ENCODE measurements at places on chromosomes 11 and 22. TPM values are rescaled to one million over a fixed set of nuclear protein-coding genes. Genes with fewer than 3 reads are reported as not detected.
A peak's percentile ranks its signal among the peaks of the same experiment; 100 is the strongest.

The ZNF280B gene
- 2.3 TPM for polyA plus RNA-seq

The AKIP1 gene
- 15.0 TPM for polyA plus RNA-seq

The SPTY2D1 gene
- 16.5 TPM for polyA plus RNA-seq

The PRAME gene
- polyA plus RNA-seq, result not detected

GRCh38 chr11:34671946-34672345 is 51.1 kb downstream of the EHF start:
- H3K27me3 ChIP-seq, result no peaks in the 10 kb centered on the region
- no peak for DNase-seq
- no peaks in the 10 kb centered on the region for H3K36me3 ChIP-seq
- no peak overlapping the region for H3K27ac ChIP-seq
- H3K4me1 ChIP-seq, result no peaks in the 10 kb centered on the region

GRCh38 chr11:107565219-107565937 is at the start of gene ALKBH8:
ALKBH8 (minus strand) TSS chr11:107565735; CDS start chr11:107560893, 4,842 bp downstream.
- peak within 1 kb of the TSS; percentile 78 for H3K4me3 ChIP-seq
- H3K4me1 ChIP-seq, result peaks cover 4% of the 10 kb centered on the region
- peaks cover 3% of the 10 kb centered on the region for H3K27me3 ChIP-seq

DNA sequence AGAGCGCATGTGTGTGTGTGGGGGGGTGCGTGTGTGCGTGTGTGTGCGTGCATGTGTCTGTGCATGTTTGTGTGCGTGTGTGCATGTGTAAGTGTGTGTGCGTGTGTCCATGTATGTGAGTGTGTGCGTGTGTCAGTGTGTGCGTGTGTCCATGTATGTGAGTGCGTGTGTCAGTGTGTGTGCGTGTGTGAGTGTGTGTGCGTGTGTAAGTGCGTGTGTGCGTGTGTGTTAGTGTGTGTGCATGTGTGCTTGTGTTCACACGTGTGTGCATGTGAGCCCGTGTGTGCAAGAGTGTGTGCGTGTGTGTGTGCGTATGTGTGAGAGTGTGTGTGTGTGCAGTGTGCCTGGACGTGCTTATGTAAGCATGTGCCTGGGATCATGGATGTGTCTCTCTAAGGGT is 14.7 kb upstream of the APOL6 start:
- H3K27ac ChIP-seq, result no peak overlapping the region
- no peaks in the 10 kb centered on the region for H3K27me3 ChIP-seq
- DNase-seq, result no peak
- peaks cover 3% of the 10 kb centered on the region for H3K4me1 ChIP-seq
- H3K36me3 ChIP-seq, result no peaks in the 10 kb centered on the region
- no peak overlapping the region for H3K4me3 ChIP-seq

GRCh38 chr22:46172522-46173110 is 22.3 kb downstream of the PPARA start:
- peaks cover 16% of the 10 kb centered on the region for H3K36me3 ChIP-seq
- H3K4me3 ChIP-seq, result no peak overlapping the region
- H3K27ac ChIP-seq, result peak overlapping the region; percentile 3
- peaks cover 12% of the 10 kb centered on the region for H3K4me1 ChIP-seq

DNA sequence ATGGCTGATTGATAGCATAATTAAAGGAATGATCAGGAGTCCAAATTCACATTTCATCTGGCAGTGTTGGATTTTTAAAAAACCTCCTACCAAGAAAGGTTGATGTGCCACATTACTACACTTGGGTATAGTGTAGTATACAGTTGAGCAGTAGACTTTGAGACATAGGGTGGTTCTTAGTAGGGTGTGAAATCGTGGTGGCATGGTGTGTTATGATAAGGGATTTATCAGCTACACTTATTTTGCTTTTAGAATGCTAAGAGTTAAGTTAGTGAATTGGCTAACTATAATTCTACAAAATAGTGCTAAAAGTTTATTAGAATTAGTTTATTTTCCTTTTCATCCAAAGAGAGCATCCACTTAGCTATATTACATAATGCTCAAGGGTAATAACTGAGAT is 13.1 kb downstream of the TBCEL start:
- H3K27ac ChIP-seq, result no peak overlapping the region
- no peaks in the 10 kb centered on the region for H3K27me3 ChIP-seq
- H3K4me1 ChIP-seq, result peaks cover 8% of the 10 kb centered on the region
- H3K4me3 ChIP-seq, result no peak overlapping the region
- DNase-seq, result no peak

- H3K27me3 ChIP-seq, result peaks cover 11% of the 10 kb centered on the region
- H3K27ac ChIP-seq, result no peak overlapping the region
- no peak overlapping the region for H3K4me3 ChIP-seq
- DNase-seq, result no peak
Measured at GRCh38 chr11:114914231-114915005, 236.1 kb downstream of the NXPE2 start.

GRCh38 chr11:118785362-118785761 is 5.6 kb downstream of the DDX6 start:
- no peak overlapping the region for H3K27ac ChIP-seq
- peaks cover 37% of the 10 kb centered on the region for H3K36me3 ChIP-seq
- no peak overlapping the region for H3K4me3 ChIP-seq

GRCh38 chr11:104898685-104899013 is 389 bp upstream of the CASP12 start:
- no peaks in the 10 kb centered on the region for H3K4me1 ChIP-seq
- no peaks in the 10 kb centered on the region for H3K27me3 ChIP-seq
- no peak for DNase-seq
- no peak overlapping the region for H3K4me3 ChIP-seq
- no peaks in the 10 kb centered on the region for H3K36me3 ChIP-seq
- peak overlapping the region; percentile 22 for H3K27ac ChIP-seq
